ENCODE measurements at places on chromosomes 7 and 10.

- DNase-seq, result no peak
Observed at GRCh38 chr7:85924062-85924461, 719.6 kb upstream of the GRM3 start.

GRCh38 chr7:137718355-137718754 lies 128.4 kb downstream of the DGKI start:
- DNase-seq, result no peak

DNA sequence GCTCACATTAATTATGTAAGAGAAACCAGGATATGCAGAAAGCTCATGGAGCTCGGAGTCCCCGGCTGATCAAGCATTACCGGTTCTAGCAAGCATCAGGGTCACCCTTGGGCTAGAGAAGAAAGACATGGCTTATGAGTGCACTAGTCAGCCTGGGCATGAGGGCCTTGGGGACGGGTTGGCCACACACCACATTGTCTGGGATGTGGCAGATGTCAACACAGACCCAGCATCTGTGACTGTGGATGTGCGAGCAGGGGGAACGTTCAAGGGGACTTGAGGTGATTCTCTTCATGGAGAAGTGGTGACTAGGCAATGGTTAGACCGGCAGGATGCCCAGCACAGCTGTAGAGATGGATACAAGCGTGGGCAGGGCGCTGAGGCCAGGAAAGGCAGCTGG lies 13.7 kb downstream of the ZMIZ2 start:
- no peak for DNase-seq

DNA sequence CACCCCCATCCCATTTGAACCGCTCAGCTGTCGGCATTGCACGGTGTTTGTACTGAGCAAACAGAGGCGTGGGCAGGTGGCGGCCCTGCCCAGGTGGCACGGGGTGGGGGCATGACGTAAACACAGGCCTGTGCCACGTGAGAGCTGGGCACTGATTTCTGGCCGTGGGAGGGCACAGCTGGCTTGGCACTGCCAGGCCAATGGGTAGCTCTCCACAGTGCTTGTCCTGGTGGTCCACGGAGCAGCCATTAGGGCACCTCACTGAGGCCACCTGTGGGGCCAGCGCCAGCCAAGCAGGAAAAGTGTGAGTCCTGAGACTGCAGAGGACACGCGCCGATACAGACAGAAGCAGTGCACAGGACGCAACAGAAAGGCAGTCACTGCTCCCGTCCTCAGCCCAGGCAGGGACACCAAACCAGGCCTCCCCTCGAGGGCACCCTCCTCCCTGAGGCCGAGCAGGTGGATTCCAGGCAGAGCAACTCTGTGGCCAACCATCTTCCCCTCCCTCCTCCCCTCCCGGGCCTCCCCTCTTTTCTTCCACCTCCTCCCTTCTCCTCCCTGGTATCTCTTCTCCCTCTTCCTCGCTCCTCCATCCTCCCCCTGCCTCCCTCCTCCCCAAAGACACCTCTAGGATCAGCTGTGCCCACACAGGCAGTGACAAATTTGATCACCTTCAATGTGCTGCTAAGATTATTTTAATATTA lies 258.7 kb downstream of the ELFN1 start:
- no peak for DNase-seq

- no peak for DNase-seq
Observed at GRCh38 chr10:31034098-31034909, 2.6 kb upstream of the ZNF438 start.

- DNase-seq, result peak; percentile 35
Observed at GRCh38 chr10:89389254-89389653, 3.2 kb upstream of the IFIT1 start.

DNA sequence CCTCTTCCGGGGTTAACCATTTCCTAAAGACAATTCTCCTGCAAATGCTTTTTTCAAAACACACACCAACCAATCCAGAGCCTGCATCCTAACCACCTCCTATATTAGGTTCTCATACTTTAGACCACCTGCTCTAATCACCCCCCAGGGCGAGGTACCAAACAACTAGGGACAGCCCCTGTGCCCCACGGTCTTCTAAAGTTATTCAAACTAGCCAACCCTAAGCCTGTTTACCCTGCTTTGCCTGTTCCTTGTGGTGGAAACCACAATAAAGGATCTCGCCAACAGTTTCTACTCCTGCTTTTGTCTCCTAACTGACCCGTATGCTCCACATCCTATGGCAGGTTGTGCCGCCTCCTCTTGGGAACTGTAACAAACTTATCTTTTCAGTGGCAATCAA lies 21.1 kb downstream of the SP4 start:
- DNase-seq, result no peak

GRCh38 chr7:155469-155900 lies 36.9 kb upstream of the FAM20C start:
- no peak for DNase-seq

- DNase-seq, result peak; percentile 23
Observed at GRCh38 chr7:132882714-132883428, 199.0 kb downstream of the CHCHD3 start.

GRCh38 chr7:123635551-123636359 lies 19.9 kb upstream of the LMOD2 start:
- DNase-seq, result no peak

- no peak for DNase-seq
Observed at GRCh38 chr10:28236591-28236990, 66.3 kb downstream of the MPP7 start.

- no peak for DNase-seq
Observed at GRCh38 chr10:3564346-3565002, 220.5 kb downstream of the KLF6 start.

DNA sequence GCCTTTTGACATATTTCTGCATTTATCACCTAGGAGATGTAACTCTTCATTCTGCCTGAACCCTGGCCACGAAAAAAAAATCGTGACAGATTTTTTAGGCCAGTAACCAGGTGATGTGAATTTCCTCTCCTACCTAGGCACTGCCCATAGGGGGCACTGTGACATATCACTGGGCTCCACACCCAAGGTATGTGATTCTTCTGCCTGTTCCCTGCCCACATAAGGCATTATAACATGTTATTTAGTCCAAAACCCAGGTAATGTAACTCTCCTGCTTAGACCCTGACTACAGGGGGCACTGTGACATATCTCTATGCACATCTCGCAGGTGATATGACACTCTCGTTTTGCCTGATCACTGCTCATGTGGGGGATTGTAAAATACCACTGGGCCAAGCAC lies 29.5 kb upstream of the ZNF107 start:
- peak; percentile 12 for DNase-seq

DNA sequence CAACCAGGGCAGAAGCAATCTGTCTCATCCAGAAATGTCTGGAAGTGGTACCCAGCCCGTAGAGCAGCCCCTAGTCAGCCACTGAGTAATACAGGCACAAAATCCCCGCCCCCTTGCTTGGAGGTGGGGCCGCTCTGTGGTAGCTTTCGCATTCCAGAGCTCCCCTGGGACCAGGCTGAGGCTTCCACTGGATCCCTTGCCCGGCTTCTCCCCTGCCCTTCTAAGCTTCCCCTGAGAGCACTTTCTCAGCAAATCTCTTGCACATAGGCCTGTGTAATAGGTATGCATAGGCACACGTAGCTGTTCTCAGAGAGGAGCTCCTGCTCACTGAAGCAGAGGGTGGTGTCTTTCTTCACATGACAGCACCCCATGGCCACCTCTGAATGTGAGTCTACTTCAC lies 144.2 kb downstream of the BMS1 start:
- no peak for DNase-seq

DNA sequence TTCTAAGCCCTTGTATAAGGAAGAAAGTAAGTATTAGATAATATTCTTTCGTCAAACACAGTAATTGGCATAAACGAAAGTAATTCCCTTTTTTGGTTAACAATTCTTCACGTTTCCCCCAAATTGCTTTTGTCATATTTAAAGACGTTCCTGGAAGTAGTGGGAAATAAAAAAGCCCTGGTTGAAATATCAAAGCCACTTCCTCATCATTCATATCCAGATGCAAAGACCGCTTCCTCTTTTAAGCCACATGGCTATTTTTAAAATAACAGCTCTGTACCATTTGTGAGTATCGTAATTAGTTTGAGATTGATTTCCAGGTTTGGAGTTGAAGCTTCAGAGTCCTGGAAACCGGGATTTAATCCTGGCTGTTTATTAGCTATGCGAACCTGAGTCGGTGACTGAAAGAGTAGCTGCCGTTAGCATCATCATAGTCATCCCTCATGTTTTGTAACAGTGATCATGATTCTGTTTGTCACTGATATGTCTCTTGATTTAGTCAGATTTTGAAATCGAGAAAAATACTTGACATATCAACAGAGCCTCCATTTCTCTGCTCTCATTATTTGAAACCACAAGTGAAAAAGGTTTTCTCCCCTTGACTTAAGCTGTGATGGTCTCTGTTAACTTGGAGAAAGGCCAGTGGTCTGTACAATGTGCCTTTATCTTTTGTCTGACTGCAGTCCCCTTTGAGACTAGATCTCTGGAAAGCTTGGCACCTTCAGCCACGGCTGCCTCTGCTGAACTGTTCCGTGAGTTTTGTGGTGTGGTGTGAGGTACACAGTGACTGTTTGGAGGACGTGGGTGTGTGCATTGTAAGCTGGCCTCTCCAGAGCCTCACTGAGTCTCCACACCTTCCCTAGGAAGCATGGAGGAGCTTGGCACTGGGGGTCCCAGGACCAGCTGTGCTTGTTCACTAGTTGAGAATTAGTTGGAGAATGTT lies 18.1 kb downstream of the OPTN start:
- DNase-seq, result no peak

GRCh38 chr7:1567896-1568510 lies 1.8 kb downstream of the PSMG3 start:
- DNase-seq, result no peak

DNA sequence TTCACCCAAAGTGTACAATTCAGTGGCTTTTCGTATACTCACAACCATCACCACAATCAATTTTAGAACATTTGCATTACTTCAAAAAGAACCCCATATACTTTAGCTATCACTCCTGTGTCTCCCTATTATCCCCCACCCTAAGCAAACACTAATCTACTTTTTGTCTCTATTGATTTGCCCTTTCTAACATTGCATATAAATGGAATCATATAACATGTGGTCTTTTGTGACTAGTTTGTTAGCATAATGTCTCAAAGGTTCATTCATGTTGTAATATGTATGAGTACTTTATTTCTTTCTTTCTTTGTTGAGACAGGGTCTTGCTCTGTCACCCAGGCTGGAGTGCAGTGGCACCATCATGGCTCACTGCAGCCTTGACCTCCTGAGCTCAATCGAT lies 21.0 kb upstream of the DNAJC12 start:
- DNase-seq, result no peak

GRCh38 chr7:92415225-92415624 lies 32.1 kb upstream of the GATAD1 start:
- no peak for DNase-seq

DNA sequence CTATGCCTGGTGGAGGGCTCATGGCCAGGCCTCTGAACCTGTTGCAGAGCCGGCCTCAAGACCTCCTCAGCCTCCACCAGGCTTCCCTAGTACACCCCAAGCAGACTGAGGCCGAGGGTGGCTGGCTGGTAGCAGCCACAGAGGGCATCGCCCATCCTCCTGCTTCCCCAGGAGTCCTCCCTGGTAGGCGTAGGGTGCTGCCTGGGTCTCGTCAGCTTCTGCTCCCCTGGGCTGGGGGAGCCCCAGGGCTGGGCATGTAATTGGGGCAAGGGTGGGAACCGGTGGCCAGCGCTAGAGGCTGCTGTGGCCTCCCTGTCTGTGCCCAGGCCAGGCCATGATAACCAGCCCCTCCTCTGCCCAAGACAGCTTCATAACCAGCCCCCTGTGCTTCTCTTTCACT lies 32.6 kb downstream of the TBATA start:
- no peak for DNase-seq

DNA sequence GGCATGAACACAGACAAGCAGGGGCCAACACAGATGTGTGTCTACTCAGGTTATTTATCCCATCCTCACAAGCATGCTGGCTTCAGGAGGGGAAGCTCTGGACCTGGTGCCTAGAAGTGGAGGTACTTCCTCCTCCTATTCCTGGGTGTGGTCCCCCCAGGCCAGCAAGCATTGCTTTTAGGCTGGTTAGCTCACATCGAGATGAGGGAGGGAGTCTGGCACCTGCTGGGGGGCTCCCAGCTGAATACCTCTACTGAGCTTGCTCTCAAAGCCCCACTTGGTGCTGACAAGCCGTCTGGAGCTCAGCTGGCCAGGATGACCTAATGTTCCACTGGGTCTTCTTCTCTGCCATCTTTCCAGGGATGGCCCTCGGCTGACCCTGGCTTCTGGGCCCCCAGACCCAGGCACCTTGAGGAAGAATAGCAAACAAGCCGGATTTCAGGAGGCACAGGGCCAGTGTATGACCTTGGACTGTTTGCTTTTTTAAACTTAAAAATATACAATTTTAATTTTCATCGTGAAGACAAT lies 26.8 kb downstream of the FAM241B start:
- no peak for DNase-seq

DNA sequence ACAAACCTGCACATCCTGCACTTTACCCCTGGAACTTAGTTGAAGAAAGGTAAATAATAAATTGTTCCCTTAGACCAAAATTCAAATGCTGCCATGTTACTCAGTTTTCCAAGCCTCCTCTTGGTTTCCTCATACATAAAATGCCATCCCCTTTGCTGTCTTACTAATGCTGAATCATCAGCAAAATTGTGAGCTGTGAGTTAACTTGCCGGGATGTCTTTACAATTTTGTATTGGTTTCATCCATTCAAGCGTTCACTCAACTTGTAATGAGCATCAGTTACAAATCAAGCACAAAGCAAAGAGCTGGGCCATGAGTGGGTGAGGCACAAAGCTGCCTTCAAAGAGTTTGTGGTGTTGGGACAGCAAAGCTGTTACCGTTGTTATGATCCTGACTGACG lies 395.8 kb upstream of the ZMIZ1 start:
- DNase-seq, result no peak
